Activated CD8-positive, alpha-beta T cell treated with anti-CD3 and anti-CD28 coated beads for 36 hours (primary cell): ENCODE measurements at places on chromosomes 1 and 21. TPM values are rescaled to one million over a fixed set of nuclear protein-coding genes. Genes with fewer than 3 reads are reported as not detected.

GRCh38 chr1:27940297-27940696 is 5.5 kb downstream of the SMPDL3B start:
- H3K27ac ChIP-seq, result peak overlapping the region; percentile 63
- DNase-seq, result peak; percentile 89
- H3K27me3 ChIP-seq, result peaks cover 7% of the 10 kb centered on the region
- H3K4me3 ChIP-seq, result no peak overlapping the region
- no peaks in the 10 kb centered on the region for H3K36me3 ChIP-seq
- H3K4me1 ChIP-seq, result peaks cover 25% of the 10 kb centered on the region

DNA sequence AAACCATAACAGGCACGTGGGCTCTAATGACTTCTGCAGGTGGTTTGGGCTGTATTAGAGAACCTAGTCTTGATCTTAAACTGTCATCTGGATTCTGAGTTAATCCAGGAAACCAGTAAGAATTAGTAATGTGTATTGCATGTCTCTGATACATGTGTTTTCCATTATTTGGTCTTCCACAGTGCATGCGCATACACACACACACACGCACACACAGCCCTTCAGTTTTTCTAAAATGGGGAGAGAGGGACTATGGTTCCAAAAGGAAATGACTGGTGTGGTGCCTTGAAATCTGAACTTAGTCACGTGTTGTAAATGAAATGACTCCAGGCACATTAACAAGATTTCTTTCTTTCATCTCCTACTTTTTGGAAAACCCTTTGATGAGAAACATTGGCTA is 67.6 kb downstream of the OLFML2B start:
- H3K27ac ChIP-seq, result no peak overlapping the region
- peaks cover 34% of the 10 kb centered on the region for H3K36me3 ChIP-seq
- DNase-seq, result no peak
- H3K27me3 ChIP-seq, result no peaks in the 10 kb centered on the region
- peaks cover 53% of the 10 kb centered on the region for H3K4me1 ChIP-seq

DNA sequence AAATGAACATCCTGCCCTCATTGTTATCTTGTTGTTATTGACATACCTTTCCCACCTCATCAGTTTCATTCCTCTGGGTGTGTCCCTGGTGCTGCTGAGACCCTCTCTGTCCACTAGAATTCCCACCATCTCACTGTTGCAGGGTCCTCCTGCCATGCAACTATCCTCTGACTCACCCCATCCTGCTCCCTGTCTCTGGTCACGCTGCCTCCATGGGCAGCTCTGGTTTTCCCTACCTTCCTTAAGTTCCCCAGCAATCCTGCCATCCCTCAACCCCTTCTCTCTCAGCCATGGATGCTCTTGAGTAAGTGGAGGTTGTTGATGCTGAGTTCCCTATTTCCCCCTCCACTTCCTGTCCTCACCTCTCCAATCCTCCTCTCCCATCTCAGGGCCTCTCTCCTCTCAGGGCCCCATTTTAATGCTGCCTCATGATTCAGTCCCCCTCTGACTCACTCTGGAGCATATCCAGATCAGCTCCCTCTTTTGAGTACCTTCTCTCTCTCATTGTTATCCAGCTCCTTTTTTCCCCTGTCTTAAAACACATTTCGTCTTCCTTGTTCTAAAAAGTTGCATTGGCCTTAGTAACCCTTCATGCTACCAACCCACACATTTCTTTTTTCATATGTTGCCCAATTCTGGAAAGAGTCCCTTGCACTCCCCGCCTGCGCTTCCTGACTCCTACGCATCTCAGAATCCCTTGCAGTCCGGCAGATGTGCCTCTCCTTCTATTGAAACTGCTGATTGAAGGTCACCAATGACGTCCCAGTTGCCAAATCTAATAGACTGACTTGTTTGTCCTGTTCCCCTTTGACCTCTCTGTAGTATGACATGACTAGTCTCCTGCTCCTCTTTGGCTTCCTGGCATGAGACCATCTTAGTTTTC is 92.0 kb downstream of the CNIH3 start:
- H3K4me1 ChIP-seq, result peaks cover 7% of the 10 kb centered on the region
- H3K27ac ChIP-seq, result no peak overlapping the region
- H3K27me3 ChIP-seq, result no peaks in the 10 kb centered on the region
- DNase-seq, result no peak

DNA sequence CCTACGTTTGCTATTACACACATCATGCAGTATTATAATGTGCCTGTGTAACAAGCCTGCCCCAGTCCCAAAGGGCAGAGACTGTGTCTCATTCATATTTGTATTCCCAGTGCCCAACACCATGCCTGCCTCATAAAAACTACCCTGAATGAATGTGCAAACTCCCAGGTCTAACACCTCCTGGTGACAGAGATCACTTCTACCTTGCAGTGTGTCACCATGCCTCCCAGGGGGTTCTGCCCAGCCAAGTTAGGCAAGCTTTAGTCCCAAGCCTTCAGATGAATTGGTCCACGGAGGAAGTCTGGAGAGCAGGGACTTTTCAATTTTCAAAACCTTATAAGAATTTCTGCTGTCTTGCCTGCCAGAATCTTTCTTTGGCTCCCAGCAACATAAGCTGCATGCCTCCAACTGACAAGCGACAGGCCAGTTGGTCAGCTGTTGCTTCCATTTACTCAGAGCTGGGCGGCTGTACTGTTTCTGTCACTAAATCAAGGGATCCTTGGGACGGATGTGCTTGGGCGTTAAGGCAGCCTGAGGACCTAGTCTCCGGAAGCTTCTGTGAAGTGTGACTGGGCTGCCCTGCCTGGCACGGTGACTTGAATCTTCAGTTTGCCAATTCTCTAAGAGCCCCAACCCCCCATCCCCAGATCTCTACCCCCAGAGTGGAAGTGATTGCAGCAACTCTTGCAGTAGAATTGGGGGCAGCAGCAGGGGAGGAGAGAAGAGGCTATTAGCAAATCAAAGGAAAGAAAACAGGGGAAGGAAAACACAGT is 1.2 kb downstream of the RXRG start:
- no peak overlapping the region for H3K4me3 ChIP-seq
- no peaks in the 10 kb centered on the region for H3K36me3 ChIP-seq
- peaks cover 35% of the 10 kb centered on the region for H3K27me3 ChIP-seq
- DNase-seq, result peak; percentile 19

GRCh38 chr1:37282764-37283163 is 191.6 kb upstream of the ZC3H12A start:
- H3K36me3 ChIP-seq, result no peaks in the 10 kb centered on the region
- H3K4me3 ChIP-seq, result no peak overlapping the region
- H3K27ac ChIP-seq, result no peak overlapping the region
- no peaks in the 10 kb centered on the region for H3K4me1 ChIP-seq
- no peak for DNase-seq

GRCh38 chr1:210144736-210145135 is 87.9 kb upstream of the SERTAD4 start:
- H3K36me3 ChIP-seq, result no peaks in the 10 kb centered on the region
- no peak overlapping the region for H3K27ac ChIP-seq
- no peak overlapping the region for H3K4me3 ChIP-seq
- no peak for DNase-seq
- H3K4me1 ChIP-seq, result no peaks in the 10 kb centered on the region
- peaks cover 15% of the 10 kb centered on the region for H3K27me3 ChIP-seq

DNA sequence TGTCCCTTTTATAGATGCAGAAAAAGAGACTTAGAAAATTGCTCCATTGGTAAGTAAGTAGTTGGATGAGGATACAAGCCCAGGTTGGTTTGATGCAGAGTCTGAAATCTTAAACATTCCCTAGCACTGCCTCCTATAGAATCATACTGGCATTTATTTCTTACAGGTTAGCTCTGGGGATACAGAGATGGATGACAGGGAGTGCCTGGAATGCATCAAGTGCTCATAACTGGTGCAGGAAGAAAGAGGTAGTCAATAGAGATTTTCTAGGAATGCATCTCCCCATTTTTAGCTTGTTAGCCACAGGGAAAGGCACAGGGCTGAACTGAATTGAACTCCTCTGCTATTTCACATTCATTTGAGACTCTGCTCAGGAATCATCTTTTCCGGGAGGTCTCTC is 269.0 kb upstream of the USP24 start:
- no peaks in the 10 kb centered on the region for H3K36me3 ChIP-seq
- H3K4me1 ChIP-seq, result no peaks in the 10 kb centered on the region
- H3K27ac ChIP-seq, result no peak overlapping the region
- no peaks in the 10 kb centered on the region for H3K27me3 ChIP-seq
- no peak overlapping the region for H3K4me3 ChIP-seq

DNA sequence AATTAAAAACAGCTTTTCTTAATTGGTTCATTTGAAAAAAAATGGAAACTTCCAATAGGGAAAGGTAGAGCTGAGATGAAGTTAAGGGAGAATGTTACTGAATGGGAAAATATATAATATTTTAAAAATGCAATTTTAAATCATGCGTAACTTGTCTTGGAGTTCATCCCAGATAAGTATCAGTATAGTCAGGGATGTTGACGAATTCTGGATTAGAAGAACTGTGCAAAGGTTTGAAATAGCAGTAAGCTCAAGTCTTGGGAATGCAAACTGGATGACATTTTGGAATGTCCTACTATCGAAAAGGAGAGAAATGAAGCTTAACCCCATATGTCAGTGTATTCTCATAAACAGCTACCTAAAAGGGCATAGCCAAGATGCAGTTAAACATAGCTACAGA is 4.0 kb upstream of the ST6GALNAC3 start:
- H3K36me3 ChIP-seq, result no peaks in the 10 kb centered on the region
- H3K4me3 ChIP-seq, result no peak overlapping the region
- peaks cover 15% of the 10 kb centered on the region for H3K4me1 ChIP-seq
- H3K27me3 ChIP-seq, result peaks cover 2% of the 10 kb centered on the region
- H3K27ac ChIP-seq, result no peak overlapping the region

DNA sequence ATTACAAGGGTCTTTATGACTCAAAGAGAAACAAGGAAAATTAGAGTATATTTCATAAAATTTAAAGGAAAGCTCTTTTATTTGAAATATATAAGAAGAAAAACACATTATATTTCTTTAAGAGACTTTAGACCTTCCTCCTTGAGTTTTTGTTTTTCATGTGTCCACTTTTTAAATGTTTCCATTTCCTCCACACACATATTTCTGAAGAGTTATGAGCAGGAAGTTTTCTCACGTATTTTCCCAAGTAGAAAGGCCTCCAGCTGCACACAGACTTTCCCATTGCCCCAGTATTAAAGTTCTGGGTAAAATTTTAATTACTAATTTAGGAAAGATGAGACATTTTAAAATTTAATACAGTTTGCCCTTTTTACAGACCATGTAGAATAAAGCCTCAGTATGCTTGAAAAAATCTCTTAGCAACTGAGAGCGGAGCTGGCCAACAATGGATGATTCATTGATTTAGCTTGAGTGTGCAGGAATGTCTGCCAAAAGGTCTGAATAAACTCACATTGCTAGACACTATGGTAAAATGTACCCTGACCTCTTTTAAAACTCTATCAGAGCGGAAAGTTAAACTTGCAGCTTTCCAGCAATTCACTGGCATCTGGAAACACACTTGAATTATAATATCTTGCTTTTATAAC is 57.9 kb downstream of the DDAH1 start:
- H3K4me1 ChIP-seq, result no peaks in the 10 kb centered on the region
- H3K27me3 ChIP-seq, result no peaks in the 10 kb centered on the region
- H3K4me3 ChIP-seq, result no peak overlapping the region
- no peaks in the 10 kb centered on the region for H3K36me3 ChIP-seq
- H3K27ac ChIP-seq, result no peak overlapping the region
- DNase-seq, result no peak

TP73 gene
- total RNA-seq, result 0.68 TPM

LCA5L gene
- total RNA-seq, result 0.36 TPM

CR2 gene
- 2.1 TPM for total RNA-seq

TSSK3 gene
- total RNA-seq, result 0.90 TPM
